CD4-positive, alpha-beta memory T cell (primary cell): ENCODE measurements at places on chromosomes 16 and 17. TPM values are rescaled to one million over a fixed set of nuclear protein-coding genes. Genes with fewer than 3 reads are reported as not detected.
A peak's percentile ranks its signal among the peaks of the same experiment; 100 is the strongest.

Gene ADAD2
- not detected for polyA plus RNA-seq

Gene GPR142
- polyA plus RNA-seq, result not detected

DNA sequence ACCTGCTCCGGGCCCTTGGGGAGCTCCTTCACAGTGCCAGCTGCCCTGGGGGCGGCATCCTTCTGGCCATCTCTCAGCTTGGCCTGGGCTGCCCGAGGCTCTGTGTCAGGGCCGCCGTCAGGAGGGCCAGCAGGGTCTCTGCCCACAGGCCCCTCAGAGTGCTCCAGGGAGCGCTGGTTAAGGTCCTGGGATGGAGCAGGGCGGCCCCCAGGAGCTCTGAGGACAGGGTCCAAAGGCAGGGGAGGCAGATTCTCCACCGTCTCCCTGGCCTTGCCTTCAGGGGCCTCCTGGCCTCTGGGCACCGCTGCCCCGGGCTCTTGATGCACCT, 7.2 kb downstream of the NDUFAF8 start:
- no peak for DNase-seq

DNA sequence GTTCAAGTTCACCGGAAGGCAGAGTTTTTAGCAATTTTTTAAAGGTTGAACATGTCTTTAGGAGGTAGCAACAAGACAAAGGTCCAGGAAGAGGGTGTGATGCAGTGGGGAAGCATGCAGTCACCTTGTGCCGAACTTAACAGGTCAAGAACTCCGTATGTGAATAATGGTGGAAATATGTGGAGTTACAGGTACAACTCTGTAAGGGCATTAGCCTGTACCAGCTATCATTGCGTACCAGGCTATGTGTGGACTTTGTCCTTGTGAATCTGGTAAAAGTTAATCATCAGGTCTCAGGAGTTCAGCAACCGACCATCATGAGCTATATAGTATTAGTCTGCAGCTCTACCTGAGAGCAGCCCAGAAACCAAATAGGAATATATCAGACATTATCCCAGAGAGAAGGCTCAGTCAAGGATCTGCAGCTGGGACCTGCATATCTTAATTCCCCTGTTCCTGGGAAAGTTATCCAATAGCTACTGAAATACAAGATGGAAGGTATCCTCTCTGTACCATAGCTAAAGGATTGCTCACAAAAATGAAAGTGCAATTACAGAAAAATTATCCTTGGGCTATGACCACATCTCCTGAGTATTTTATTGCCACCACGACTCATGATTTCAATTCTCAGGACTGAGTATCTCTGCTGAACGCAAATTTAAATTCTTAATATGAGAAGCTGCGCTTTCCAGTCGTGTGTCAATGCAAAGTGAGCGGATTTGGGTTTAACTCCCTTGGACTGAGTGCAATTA, 469.3 kb downstream of the CDH13 start:
- DNase-seq, result no peak

- DNase-seq, result no peak
Measured at GRCh38 chr17:9862949-9863348, 37.2 kb downstream of the GLP2R start.

GRCh38 chr17:17324616-17325015, 21.4 kb downstream of the NT5M start:
- no peak for DNase-seq

DNA sequence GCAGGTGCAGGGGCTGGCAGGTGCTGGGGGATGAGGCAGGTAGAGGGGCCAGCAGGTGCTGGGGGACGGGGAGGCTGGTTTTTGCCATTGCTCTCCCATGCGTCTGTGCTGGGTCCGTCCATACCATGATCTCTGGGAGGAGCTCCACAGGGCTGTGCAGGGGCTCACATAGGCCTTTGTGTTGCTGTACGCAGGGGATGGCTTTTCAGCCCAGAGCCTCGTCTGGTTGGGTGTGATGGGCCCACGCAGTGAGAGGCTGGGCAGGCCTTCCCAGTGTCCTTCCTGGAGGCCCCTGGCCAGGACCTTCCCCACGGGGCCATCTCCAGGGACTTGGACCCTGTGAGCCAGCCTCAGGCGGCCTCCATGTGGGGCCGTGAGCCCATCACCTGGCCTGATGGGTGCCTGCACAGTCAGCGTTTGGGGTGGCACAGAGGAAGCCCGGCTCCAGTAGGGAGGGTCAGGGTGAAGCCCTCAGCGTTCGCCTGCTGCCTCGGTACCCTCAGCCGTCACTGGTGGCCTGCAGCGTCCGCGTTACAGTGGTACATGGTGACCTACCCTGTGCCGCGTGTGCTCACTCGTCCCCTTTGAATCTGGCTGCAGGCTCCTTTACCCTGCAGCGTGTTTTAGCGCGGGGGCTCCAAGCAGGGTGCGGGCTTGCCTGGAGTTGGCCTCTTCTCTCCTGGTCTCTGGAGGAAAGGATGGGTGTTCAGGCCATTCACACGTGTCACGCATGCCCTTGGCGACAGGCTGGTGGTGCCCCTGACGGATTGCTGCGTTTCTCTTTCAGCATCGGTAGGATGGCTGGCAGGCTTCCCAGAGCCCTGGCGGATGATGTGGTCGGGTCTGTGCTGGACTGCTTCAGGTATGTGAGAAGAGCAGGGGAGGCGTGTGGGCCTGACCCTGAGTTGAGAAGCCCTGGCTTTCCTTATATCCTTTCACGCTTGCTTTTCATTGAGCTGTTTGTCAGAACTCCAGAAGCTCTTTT, 30.6 kb downstream of the ZNF750 start:
- no peak for DNase-seq

GRCh38 chr16:69322343-69322742, 8.0 kb downstream of the PDF start:
- no peak for DNase-seq

DNA sequence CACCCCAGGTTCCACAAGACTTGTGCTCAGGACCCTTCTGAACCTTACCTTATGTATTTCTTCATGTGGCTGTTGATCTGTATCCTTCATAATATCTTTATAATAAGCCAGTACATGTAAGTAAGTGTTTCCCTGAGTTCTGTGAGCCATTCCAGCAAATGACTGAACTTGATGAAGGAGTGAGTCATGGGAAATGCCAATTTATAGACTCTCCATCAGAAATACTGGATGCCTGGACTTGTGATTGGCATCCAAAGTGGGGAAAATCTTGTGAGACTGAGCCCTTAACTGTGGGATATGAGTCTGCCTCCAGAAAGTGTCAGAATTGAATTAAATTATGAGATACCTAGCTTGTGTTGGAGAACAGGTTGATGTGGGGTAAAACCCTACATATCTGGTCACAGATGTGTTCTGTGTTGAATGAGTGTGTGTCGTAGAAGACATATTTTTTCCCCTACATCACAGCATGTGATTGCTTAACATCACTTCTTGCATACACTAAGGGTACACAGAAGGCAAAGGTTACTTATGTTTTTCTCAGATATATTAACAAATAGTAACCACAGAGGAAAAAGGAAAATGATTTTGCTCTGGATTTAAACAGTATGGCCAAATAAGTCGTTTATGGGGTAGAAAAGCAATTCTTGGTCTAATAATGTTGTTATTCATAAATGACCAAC, 70.2 kb upstream of the NETO2 start:
- no peak for DNase-seq

DNA sequence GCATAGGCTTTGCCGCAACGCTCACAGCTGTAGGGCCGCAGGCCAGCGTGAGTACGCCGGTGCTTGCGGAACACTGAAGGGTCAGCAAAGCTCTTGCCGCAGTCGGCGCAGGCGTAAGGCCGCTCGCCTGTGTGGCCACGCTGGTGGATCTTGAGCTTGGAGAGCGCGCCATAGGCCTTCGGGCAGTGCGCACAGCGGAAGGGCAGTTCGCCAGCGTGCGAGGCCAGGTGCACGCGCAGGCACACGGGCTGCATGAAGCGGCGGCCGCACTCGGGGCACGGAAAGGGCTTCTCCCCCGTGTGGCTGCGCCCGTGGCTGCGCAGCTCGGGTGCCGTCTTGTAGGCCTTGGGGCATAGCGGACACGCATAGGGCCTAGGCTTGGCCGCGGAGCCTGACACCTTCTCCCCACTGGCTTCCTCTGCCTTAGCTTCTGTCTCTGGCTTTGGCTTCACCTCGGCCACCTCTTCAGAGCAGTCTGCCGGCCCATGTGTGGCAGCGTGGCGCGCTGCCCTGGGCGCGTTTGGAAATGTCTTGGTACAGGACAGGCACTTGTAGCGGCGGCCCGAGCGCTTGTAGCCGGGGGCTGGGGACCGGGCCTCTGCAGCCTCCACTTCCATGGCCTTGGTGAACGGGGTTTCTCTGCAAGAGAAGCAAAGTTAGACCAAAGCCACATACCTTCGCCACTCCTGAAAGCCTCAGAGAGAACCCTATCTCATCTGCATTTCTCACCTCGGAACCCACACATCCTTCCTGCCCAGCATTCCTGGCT, 10.0 kb downstream of the ZNF668 start:
- DNase-seq, result peak; percentile 30

- DNase-seq, result no peak
Measured at GRCh38 chr16:30086291-30087140, 5.2 kb downstream of the TBX6 start.
